ENCODE measurements at places on chromosomes 6 and 20.

- no peak for DNase-seq
These were observed 659.0 kb downstream of the EPM2A start for GRCh38 chr6:145076115-145076841.

- DNase-seq = no peak
These were observed 72.7 kb downstream of the TRAM2 start for GRCh38 chr6:52503851-52504781.

- DNase-seq = no peak
These were observed 73.0 kb upstream of the ENPP5 start for GRCh38 chr6:46243754-46244153.

DNA sequence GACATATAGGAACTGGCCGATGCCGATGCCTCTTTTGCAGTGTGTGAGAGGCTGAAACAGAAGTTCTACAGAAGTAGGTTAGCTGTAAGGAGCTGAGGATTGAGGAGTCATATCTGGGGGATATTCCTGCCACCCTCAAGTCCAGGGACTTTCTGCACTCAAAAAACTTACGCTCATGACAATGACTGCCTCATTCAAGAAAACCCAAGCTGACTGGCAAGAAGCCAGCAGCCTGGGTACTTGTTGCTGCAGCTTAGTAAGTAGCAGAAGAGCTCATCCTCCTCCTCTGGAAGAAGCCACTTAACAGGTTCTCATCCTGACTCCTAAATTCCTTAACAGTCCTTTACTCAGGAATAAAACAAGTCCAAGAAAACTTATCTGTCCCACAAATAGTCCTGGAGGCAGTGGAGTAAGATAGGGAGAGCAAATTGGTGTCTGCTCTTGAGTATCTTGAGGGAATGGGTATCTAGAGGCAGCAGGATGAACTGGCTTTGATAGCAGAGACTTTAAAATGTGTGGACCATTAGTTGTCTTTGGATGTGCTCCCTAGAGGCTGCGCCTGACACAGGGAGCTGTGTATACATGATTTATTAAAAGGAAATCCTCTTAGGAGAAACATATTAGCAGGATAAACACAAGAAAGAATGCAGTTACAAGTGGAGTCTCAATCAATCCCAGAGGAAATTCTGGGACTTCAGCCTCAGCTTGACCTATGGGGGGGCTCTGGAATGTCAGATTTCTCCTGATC is 7.4 kb downstream of the CALHM5 start:
- no peak for DNase-seq

DNA sequence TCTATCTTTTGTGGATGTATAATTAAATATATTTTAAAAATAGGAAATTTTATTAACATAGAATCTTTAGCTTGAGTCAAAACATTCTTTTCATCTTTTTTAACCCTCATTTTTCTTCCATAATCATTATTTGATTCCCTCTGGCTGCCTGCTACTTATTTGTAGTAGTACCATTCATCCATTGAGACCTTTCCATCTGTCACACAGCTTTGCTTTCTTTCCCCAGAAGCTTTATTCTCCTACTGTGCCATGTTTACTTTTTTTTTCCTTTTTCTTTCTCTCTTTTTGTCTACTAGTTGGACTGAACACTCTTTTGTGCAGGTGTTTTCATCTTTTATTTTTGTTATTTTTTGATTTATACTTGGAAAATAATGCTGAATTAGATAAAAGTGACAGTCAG is 522.6 kb upstream of the MMS22L start:
- no peak for DNase-seq

GRCh38 chr6:134021396-134022122 is 30.9 kb downstream of the SLC2A12 start:
- DNase-seq = no peak

DNA sequence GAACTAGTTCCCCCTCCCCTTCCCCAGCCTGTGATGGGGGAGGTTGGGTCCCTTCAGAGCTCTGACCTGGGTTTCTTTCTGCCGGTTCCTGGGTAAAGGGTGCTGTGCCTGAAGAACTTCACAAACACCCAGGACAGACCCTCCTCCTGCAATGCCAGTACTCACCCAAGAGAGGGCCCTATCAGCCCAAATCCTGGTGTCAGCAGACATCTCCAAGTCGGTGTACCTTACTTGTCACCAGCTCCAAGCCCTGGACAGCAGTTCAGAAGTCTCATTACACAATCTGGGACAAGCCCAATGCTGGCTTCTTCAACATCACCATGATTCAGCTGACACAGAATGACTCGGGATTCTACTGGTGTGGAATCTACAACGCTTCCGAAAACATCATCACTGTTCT is 467 bp downstream of the TREML4 start:
- no peak for DNase-seq

DNA sequence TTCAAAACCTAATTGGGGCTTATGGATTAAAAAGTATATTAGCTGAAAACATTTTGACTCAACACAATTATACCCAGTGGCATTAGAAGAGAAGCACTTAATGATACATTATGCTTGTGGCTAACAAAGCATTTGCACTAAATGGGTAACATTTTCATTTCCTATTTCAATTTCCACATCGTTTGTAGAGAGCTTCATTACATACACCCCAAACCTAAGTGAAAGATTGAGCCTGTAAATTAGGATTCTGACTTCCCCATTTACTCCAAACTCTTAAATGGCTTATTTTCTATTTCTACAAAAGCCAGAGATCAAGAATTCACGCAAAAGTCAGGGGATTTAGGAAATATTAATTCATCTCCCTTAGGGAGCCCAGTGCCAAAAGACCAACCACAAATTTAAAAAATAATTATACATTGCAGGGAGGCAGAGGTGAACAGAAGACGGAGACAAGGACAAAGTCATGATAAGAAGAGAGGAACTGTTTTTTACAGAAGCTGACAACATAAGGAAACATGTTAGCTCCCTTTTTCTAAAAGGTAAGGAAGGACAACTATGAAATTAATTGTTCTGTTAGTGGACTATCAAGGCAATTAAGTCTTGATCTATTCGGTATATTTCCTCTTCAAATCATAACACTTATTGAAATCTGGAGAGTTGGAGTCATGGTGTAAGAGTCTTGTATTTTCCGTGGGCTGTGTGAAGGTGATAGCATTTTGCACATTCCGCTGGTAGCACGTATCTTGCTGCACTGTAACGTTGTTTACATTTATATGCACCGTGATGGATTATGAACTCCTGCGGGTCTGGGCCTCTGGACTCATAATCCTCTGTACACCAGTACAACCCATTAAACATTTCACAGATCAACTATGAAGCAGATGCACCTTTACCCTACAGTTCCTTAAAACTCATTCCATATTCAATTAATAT is 24.8 kb upstream of the EZR start:
- DNase-seq = no peak

- DNase-seq = no peak
These were observed 897 bp downstream of the RANBP9 start for GRCh38 chr6:13710552-13711323.

- DNase-seq = no peak
These were observed 51.6 kb upstream of the BMP6 start for GRCh38 chr6:7674291-7674690.

GRCh38 chr20:19750101-19750606 is 7.9 kb upstream of the RIN2 start:
- no peak for DNase-seq

- no peak for DNase-seq
These were observed 101.3 kb downstream of the FOXO3 start for GRCh38 chr6:108661982-108662381.

DNA sequence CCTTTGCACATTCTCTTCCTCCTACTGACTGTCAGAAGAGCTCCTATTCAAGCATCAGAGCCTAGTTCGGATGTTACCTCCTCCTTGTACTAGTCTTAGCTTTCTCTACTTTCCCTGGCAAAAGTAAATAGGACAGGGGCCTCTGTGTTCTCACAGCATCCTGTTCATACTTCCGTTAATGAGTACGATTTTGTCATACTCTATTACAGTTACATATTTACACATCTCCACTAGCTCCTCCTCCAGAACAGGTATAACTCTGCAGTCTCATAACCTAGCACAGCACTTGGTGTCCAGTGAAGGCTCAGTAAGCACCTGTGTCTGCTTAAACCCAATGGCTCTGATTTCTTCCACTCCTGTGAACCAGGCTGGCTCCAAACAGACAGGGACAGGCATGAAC is 7.0 kb downstream of the ELMO2 start:
- no peak for DNase-seq

GRCh38 chr6:71498638-71499037 is 210.0 kb downstream of the OGFRL1 start:
- DNase-seq = no peak

DNA sequence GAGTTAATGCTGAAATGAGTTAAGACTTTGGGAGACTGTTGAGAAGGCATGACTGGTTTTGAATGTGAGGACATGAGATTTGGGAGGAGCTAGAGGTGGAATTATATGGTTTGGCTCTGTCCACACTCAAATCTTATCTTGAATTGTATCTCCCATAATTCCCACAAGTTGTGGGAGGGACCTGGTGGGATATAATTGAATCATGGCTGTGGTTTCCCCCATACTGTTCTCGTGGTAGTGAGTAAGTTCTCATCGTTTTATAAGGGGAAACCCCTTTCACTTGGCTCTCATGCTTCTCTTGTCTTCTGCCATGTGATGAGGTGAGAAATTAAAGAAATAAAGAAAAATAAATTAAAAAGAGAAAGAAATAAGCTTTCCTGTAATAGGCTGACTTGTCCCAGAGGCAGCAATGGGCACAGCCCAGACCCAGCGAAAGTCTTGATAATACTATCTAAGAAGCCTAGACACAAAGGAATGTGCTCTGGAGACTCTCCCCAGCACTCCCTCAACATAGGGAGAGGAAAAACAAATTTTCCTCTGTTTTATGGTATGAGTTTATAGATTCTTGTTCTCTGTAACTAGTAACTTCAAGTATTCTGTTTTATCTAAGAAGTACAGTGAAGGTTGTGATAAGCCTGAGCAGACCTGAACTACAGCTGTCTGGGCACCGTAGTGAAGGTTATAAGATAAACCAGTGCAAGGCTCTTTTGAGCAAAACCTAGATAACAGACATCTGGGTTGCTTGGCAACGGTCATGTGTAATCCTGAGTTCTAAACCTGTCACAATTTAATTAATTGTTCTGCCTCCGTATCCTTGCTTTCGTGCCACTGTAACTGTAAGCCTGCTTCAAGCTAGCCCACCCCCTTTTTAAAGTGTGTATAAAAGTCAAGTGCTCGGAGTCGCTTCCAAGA is 88.9 kb upstream of the ECI2 start:
- no peak for DNase-seq

- no peak for DNase-seq
These were observed 11.2 kb downstream of the CST5 start for GRCh38 chr20:23868321-23868720.

- DNase-seq = no peak
These were observed 103.2 kb upstream of the SSTR4 start for GRCh38 chr20:22931653-22932608.

- no peak for DNase-seq
These were observed 1.5 kb downstream of the HLA-DQA1 start for GRCh38 chr6:32638532-32639219.

- DNase-seq = no peak
These were observed 36.8 kb downstream of the PTCHD4 start for GRCh38 chr6:48073976-48074767.

- no peak for DNase-seq
These were observed 34.5 kb upstream of the RSPO3 start for GRCh38 chr6:127083963-127084310.

DNA sequence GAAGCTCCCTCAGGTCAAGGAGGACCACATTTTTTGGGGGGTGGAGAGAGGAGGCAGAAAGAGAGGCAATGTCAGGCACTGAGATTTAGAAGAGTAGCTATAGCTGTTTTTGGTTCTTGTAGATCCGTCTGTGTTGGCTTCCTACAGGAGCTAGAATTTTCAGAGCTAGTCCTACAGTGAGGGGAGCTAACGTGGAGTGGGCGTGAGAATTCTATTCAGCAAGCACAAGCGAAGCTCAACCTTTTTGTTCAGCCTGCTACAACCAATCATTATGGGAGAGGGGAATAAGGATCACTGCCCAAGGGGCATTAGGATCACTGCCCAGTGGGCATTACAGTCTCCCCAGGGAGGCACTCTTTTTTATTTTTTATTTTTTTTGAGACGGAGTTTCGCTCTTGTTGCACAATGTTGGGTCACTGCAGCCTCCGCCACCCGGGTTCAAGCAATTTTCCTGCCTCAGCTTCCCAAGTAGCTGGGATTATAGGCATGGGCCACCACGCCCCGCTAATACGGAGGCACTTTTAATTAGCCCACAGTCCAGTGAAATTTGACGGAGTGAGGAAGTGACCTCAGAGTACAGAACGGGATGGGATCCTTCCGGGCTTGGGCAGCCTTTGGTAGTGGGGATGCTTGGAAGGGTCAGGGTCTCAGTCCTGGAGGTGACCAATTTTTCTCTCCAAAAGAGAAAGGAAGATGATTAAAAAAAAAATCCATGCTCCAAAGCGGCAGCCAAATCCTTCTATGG is 1.1 kb upstream of the PANK2 start:
- no peak for DNase-seq

DNA sequence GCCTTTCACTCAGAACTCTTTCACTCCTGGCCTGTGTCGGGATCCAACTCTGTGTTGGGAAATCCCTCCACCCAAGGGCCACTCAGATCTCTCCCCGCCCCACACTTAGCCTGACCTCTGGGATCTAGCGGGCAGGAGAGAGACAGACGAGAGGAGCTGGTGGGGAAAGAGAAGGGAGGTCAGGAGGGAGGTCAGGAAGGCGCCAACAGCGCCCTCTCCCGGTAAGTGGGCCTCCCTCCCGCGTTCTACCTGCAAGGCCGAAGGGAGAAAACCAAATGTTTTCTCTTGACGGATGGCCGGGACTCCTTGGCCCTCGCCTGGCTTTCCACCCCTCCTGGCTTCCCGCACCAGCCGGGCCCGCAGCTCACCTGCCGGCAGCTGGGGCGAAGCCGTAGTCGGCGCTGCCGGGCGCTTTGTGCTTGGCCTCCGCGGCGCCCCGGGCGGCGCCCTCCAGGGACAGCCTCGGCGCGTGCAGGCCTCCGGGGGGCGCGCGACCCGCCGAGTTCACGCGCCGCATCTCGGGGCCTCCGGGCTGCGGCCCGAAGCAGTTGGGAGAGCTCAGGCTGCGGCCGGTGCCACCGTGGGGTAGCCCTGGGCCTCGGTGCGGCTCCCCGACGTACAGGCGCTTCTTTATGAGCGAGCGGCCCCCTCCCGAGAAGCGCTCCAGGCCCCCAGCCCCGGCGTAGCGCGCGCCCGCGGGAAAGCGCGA is 38.2 kb downstream of the C6orf132 start:
- no peak for DNase-seq

- no peak for DNase-seq
These were observed 189.8 kb upstream of the CEP162 start for GRCh38 chr6:84417260-84417659.

DNA sequence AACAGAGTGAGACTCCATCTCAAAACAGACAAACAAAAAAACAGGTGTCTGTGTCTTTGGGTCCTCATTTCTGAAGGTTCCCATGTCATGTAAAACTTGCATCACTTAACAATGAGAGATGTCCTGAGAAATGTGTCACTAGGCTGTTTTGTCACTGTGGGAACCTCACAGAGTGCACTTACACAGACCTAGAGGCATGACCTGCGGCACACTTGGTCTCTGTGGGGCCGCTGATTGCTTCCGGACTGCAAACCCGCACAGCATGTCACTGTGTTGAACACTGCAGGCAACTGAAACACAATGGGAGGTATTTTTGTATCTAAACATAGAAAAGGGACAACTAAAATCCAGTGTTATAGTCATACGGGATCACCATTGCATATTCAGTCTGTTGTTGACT is 42.3 kb upstream of the TMEM181 start:
- DNase-seq = no peak

- no peak for DNase-seq
These were observed 9.3 kb upstream of the ATG5 start for GRCh38 chr6:106334646-106335448.

Data from cortex of kidney (tissue), 1 donor.